ENCODE measurements at places on chromosomes 12 and 14. TPM values are rescaled to one million over a fixed set of nuclear protein-coding genes. Genes with fewer than 3 reads are reported as not detected.

Gene METTL1
- 11.6 TPM for total RNA-seq

Gene KRT74
- not detected for total RNA-seq

Gene TRPV4
- 1.6 TPM for total RNA-seq

Gene SPX
- total RNA-seq = 1.5 TPM

Gene NELL2
- 3.9 TPM for total RNA-seq

Gene TMTC2
- 3.1 TPM for total RNA-seq

Gene LRTM2
- total RNA-seq = not detected

Gene RND1
- not detected for total RNA-seq

Gene ANKS1B
- not detected for total RNA-seq

Gene HOXC12
- 0.31 TPM for total RNA-seq

Gene ITPR2
- total RNA-seq = 9.4 TPM

Gene GALNT9
- not detected for total RNA-seq

Gene CLEC2D
- 0.19 TPM for total RNA-seq

Gene TTC9
- total RNA-seq = 0.46 TPM

Gene CLEC2A
- total RNA-seq = not detected

Gene DDN
- total RNA-seq = 0.23 TPM

Gene SSTR1
- not detected for total RNA-seq

Gene ZFYVE21
- total RNA-seq = 97.8 TPM

Gene CBLN3
- total RNA-seq = 0.11 TPM

Gene LACRT
- total RNA-seq = not detected

Gene PROX2
- total RNA-seq = not detected

Gene DHRS4L2
- total RNA-seq = 18.7 TPM

Gene IRAK3
- total RNA-seq = 0.70 TPM

Gene SMCO2
- 0.31 TPM for total RNA-seq

Gene PLA2G1B
- total RNA-seq = not detected

Data from hair follicular keratinocyte (primary cell).